GM04504 (cell line): ENCODE measurements at places on chromosomes 11 and 22.

GRCh38 chr11:92632495-92632894, 337.0 kb upstream of the MTNR1B start:
- no peak for DNase-seq

- no peak for DNase-seq
Observed at GRCh38 chr11:105693075-105693759, 83.3 kb downstream of the GRIA4 start.

- DNase-seq = no peak
Observed at GRCh38 chr11:63937713-63938478, 906 bp upstream of the NAA40 start.

DNA sequence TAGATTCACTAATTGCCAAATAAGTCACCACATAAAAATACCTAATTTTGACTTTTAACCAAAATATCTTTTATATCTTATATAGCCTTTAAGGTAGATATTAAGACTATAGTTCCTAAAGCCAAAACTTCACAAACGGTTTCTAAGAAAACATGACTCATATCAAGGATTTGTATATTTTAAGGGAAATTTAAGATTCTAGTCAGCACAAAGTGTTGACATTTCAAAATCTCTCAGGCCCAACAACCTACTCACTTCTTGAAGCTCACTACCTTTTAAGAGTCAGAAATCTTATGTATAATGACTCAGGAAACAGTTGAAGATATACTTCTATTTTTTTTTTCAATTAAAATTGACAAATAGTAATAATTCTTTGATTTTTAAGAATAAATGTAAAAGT, 221.9 kb downstream of the SBF2 start:
- DNase-seq = no peak

GRCh38 chr11:119701591-119702549, 27.1 kb downstream of the NECTIN1 start:
- DNase-seq = no peak

DNA sequence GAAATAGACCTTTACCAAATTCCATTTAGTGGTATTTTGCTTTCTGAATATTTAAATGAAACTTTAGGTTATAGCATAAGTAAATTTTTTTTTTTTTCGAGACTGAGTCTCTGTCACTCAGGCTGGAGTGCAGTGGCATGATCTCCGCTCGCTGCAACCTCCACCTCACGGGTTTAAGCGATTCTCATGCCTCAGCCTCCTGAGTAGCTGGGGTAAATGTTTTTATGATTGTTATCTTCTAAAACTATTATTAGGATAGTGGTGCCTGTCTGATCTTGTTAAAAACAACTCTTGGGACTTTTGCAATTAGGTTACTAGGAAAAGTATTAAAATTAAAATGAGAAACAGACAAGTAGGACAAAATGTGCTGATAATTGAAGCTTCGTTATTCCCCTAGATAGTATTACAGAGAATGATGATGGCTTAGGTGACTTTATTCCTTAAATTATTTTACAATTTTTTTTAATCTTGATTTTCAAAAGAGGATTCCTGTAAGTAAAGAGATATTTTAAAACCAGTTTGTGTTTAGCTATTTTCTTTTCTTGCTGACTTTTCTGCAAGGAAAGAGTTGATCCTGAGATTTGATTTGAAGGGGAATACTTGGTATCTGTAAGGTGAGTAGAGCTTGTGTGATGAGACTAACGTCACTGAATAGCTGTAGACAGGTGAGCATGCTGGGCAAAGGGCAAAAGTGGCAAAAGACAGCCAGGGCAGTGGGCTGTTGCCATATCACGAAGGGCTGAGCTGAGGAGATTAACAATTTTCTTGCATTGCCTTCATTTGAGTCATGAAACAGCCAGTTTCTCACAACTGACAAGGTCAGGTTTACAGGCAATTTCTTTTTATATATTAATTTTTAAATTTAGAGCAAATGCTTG, 20.8 kb downstream of the CRKL start:
- no peak for DNase-seq

DNA sequence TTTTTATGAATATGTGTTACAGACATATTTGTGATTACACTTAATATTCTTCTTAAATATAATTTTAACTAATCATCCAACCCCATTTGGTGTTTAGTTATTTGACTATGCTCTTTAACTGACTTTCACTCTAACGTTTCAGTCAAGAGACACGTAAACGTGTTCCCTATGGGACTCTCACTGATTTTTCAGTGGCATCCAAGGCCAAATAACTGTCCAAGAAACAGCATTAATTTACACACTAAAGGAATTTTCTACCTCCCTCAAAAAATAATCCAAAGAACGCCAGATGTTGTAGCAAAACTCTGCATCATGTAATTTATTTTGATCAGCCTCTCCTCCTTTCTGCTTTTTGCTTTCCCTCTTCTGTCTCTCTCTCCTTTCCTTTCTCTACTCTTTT, 44.0 kb upstream of the NOX4 start:
- no peak for DNase-seq

GRCh38 chr11:112255067-112255720, 5.5 kb downstream of the PLET1 start:
- no peak for DNase-seq
